ENCODE measurements at places on chromosomes 11 and 22.

- DNase-seq, result no peak
These were observed 3.4 kb downstream of the MS4A10 start for GRCh38 chr11:60788401-60789125.

DNA sequence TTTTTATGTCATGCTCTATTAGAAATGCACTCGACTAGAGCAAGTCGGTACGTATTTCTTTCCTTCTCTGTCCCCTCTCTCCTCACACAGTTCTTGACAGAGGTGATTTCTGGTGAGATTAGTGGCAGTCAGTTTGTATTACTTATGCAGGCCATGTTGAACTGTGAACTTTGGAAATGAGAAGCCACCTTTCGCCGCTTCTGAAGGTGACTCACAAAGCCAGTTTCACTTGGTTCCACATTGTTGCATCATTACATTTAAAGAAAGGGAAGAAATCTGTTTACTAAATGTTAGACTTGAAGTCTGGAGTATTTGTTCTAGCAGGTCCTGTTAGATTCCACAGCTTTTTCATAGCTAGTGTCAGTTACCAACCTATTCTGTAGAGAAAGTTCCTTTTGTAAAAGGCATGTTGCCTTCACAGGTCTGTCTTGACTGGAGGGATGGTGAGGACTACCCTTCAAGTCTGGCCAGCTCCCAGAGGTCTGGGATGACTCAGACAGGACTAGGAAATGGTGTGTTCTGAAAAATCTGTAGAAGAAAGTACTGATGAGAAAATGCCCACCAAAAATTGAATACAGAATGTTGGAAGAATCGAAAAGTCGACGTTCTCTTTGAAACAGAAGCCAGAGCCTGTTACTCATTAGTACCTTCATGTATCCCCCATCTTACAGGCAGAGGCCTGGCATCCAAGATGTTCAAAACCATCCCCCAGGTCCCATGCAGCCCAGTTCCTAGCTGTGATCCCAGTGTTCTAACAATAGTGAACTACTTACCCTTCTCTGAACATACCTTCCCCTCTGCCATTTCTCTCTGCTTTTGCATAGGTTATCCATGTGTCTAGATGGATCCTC, 181.4 kb downstream of the DBX1 start:
- no peak for DNase-seq

GRCh38 chr11:57511741-57512430, 3.6 kb downstream of the SLC43A1 start:
- no peak for DNase-seq

- no peak for DNase-seq
These were observed 53.6 kb downstream of the SHANK2 start for GRCh38 chr11:71198823-71199165.

GRCh38 chr11:61690706-61691379, 10.7 kb downstream of the DAGLA start:
- no peak for DNase-seq

DNA sequence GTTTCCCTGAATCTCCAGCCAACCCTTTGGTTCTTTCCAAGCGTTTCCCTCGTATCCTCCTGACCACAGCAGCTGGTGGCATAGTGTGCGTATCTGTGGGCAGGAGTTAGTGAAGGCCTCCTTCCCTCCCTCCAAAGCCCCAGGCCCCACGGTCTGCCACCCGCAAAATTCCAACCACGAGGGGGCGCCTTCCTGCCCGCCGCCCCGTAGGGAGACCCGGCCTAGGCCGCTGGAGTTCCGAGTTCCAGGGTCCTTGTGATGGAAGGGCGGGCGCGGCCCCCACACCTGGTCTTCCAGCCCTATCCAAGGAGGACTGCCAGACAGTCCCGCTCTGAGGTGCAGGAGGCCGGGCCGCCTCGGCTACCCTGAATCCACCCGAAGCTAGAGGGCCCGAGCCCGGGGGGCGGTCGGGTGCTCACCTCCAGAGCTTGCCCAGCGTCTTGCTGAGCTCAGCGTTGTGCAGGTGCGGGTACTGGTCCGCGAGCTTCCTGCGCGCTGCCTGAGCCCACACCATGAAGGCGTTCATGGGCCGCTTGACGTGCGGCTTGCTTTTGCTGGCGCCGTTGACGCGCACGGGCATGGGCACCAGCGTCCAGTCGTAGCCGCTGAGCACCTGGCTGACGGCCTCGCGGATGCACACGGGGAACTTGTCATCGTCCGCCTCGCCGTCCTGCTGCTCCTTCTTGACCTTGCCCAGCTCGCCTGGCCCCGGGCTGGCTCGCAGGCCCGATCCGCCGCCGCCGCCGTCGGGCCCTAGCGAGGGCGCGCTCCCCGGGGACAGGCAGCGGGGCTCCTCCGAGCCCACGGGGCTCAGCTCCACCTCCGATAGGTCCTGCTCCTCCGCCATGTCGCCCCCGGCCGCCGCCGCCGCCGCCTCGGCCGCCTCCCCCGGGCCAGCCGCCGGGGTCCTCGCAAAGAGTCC, 1.2 kb downstream of the SOX10 start:
- no peak for DNase-seq

- no peak for DNase-seq
These were observed 256.2 kb upstream of the LUZP2 start for GRCh38 chr11:24240496-24241175.

GRCh38 chr22:44483878-44484277, 14.2 kb downstream of the RTL6 start:
- DNase-seq, result no peak

- DNase-seq, result no peak
These were observed 127.7 kb upstream of the MTNR1B start for GRCh38 chr11:92841719-92842118.

- no peak for DNase-seq
These were observed 5.1 kb upstream of the FBLN1 start for GRCh38 chr22:45497351-45498145.

- no peak for DNase-seq
These were observed 100.1 kb downstream of the KCNQ1OT1 start for GRCh38 chr11:2599561-2600189.

DNA sequence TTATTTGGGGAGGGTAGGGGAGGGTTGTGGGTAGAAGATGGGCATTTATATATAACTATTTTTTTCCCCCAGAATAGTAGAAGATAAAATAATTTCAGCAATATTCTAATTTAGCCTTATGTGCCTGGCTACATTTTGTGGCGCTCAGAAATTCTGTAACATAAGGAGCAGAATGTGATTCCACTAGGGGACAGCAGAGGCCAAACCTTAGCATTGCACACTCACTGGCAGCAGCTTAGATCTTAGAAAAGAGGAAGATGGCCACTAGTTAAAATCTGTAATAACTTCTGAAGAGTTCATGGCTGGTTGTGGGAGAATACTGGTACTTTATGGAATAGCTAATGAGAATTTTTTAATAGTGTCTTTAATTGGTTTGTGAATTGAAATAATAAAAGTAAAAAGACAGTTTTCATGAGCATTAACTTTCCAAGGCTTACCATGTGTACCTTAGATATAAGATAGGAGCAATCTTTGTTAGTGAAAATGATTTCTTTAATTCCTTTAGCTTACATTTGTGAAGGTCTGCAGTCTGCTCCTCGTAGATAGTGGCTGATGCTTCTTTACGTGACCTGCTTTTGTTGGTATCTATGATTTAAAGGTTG, 33.1 kb downstream of the DDX10 start:
- no peak for DNase-seq

DNA sequence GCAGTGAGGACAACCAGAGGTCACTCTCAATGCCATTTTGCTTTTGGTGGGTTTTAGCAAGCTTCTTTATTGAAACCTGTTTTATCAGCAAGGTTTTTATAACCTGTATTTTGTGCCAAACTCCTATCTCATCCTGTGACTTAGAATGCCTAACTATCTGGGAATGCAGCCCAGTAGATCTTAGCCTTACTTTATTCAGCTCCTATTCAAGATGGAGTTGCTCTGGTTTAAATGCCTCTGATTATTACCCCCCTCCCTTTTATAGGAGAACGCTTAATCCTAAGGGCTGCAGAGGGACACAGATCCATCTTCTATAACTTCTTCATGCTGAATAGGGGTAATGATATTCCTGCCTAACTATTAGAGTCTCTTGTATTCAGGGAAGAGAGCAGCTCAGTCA, 179.1 kb downstream of the KIF18A start:
- no peak for DNase-seq

DNA sequence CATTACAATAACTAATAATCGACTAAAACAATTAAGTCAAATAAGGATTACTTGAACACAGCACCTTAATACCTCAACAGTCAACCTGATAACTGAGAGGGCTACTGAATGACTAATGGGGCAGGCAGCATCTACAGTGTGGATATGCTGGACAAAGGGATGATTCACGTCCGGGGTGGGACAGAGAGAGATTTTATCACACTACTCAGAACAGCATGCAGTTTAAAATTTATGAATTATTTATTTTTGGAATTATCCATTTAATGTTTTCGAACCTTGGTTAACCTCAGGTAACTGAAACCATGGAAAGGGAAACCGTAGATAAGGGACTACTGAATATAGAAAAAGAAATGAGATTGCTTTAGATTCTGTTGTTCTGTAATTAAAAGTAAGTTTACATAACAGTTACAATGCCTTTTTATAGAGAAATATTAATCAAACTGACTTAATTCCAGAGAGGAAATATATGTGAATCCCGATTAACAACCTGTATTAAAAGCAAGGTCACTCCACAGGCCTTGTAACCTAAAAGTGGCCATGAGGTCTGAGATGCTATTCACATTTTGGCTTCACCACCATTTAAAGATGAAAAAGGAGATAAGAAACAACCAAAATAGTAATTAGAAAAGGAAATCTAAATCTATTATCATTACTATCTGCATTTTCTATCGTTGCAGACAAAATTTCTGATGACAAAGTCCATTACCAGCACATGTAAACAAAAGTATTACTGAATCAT, 119.0 kb upstream of the TP53AIP1 start:
- no peak for DNase-seq

DNA sequence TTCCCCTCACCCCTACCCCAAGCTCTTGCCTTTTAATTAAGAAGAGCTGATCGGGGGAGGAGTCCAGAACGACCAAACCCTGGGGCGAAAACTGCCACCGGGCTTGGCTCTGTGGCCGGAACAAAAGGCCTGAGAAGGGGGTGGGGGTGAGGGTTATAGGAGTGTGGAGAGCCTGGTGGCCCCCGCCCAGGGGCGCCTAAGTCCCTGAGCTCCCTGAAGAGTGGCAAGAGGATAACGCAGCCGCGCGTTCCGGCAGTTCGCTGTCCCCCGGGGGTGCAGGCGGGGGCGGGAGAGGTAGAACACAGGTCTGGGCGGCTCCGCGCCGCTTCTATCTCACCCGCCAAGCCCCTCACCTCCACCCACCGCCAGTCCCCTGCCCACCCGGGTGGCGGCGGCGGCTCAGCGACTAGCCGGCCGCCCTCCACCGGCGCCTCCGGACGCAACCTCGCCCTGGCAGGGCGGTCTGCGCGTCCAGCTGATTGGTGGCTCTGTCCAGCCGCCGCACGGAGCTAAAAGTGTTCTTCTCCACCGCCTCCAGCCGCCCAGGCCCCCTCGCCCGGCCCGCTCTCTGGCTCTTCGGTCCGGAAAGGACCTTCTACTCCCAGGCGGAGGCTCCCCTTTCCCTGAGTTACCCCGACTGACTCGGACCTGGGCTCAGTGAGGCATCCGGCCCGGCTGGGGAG, 18.7 kb upstream of the BDNF start:
- DNase-seq, result no peak

DNA sequence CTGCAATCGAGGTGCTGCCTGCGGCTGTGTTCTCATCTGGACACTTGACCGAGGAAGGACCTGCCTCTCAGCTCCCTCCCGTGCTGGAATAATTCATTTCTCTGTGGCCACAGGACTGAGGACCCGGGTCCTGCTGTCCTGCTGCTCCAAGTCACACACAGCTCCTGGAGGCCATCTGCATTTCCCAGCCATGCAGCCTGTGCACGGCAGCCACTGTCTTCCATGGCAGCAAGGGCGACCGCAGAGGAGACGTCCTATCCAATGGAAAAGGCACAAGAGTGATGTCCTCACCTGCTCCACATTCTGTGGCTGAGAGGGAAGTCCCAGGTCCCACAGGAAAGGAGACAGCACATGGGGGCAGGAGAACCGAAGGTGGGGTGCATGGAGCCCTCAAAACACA, 495.8 kb downstream of the BRD1 start:
- DNase-seq, result no peak

- no peak for DNase-seq
These were observed 29.4 kb downstream of the SCN3B start for GRCh38 chr11:123624974-123625373.

DNA sequence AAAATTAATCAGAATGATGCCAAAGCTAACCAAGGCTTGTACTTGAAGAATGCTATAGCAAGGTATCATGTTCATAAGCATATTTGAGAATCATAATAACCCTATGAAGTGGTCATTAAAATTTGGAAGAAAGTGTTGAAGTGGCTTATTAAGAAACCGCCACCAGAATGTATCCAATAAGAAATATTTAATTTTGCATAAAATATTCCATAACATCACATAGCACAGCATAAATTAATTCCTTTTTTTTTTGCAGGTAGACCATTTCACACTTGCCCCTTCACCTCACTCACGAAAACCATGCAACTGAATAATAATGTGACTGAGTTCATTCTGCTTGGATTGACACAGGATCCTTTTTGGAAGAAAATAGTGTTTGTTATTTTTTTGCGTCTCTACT, at the start of gene OR4C16:
Gene OR4C16, plus strand, starts transcription at position 301 of the 400 bp plus-strand sequence. Its CDS starts 0 bp downstream, at position 301.
- no peak for DNase-seq

GRCh38 chr11:91104237-91104636, 881.4 kb upstream of the CHORDC1 start:
- DNase-seq, result no peak

GRCh38 chr11:109946322-109946846, 146.8 kb upstream of the ZC3H12C start:
- DNase-seq, result no peak
